Activated CD8-positive, alpha-beta T cell treated with anti-CD3 and anti-CD28 coated beads, Interleukin-2, amount 10 ng/mL, durations not matched to agents 7 days and 5 days (primary cell): ENCODE measurements at places on chromosomes 7 and 10. TPM values are rescaled to one million over a fixed set of nuclear protein-coding genes. Genes with fewer than 3 reads are reported as not detected.

Gene AASS
- 0.26 TPM for total RNA-seq

Gene BAMBI
- total RNA-seq: not detected

Gene HMX2
- total RNA-seq: not detected

Gene TMEM213
- not detected for total RNA-seq

Gene TDRD1
- not detected for total RNA-seq

Gene MOGAT3
- total RNA-seq: not detected

Gene NUTM2A
- total RNA-seq: 0.71 TPM

Gene PLAC9
- total RNA-seq: not detected

Gene LIPK
- total RNA-seq: not detected

Gene LIPM
- total RNA-seq: not detected

Gene CALHM1
- total RNA-seq: 1.8 TPM

GRCh38 chr10:5894403-5894802, 4.4 kb downstream of the FBH1 start:
- no peak for DNase-seq

- no peak for DNase-seq
These were observed 108.6 kb upstream of the KCNMA1 start for GRCh38 chr10:77746047-77746707.

GRCh38 chr7:101115215-101115614, 11.7 kb upstream of the SERPINE1 start:
- DNase-seq: no peak

GRCh38 chr10:117348236-117348635, 27.0 kb downstream of the PDZD8 start:
- no peak for DNase-seq

- peak; percentile 40 for DNase-seq
These were observed 66.2 kb downstream of the FAM241B start for GRCh38 chr10:69696073-69696731.

GRCh38 chr10:90769946-90770841, 87.6 kb downstream of the HTR7 start:
- no peak for DNase-seq

- no peak for DNase-seq
These were observed 201.1 kb downstream of the GLRX3 start for GRCh38 chr10:130337305-130337640.

- DNase-seq: no peak
These were observed 61.7 kb upstream of the NXPH1 start for GRCh38 chr7:8371742-8372141.

DNA sequence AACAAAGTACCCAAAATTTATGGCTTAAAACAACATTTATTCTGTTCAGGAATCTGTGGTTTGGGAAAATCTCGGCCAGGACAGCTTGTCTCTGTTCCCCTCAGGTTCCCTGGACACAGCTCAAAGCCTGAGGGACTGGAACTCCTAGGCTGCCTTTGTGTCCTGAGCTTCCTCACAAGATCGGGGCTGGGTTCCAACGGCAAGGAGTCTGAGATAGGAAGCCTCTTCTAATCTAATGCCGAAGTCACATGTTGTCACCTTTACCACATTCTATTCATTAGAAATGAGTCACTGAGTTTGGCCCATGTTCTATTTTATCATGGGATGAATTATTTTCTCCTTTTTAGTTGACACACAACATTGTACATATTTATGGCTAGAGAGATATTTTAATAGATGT, 80.5 kb downstream of the ANKRD26 start:
- no peak for DNase-seq

DNA sequence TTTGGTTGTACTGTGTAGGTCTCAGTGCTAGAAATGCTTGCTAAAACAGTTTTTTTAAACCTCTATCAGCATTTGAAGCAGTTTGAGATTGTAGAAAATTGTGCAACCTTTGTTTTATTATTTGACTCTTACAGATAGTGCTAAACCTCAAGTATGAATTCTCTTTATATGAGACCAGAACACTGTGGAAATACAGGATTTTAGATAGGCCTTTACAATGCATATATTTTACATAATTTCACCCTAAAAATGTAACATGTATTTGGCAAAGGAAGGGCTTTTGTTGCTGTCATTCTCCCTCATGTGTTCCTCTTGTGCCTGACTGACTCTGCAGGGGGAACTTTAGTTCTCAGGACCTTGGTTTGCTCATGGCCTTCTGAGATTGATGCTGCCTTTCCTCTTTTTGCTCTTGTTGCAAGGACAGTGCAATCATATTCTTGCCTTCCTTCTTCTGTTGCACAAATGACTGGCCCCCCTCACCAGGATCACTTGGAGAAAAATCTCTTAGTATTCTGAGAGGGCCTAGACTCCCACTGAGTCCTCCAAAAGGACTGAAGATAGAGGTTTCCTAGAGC, 188.7 kb downstream of the PPP1R9A start:
- DNase-seq: no peak

DNA sequence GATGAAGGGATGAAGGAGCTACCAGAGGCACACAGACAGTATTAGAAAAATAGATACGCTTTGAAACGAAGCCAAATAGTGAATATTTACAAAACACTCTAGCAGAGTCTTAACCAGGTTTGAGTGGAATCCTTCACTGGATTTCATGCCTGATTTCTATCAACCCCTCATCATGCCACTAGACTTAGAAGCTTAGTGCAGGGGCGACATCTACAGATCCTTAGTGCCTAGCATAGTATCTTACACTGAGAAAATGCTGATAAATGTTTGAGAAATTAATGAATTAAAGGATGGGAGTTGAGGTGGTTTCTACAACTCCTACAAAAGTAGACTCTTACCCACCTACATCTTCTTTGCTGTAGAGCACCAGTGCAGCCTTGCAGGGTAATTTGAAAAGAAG, 54.7 kb upstream of the CCNJ start:
- DNase-seq: no peak

- no peak for DNase-seq
These were observed 70.2 kb downstream of the SLC39A12 start for GRCh38 chr10:18021725-18022480.

GRCh38 chr10:93131986-93132385, 58.3 kb downstream of the CYP26A1 start:
- no peak for DNase-seq

DNA sequence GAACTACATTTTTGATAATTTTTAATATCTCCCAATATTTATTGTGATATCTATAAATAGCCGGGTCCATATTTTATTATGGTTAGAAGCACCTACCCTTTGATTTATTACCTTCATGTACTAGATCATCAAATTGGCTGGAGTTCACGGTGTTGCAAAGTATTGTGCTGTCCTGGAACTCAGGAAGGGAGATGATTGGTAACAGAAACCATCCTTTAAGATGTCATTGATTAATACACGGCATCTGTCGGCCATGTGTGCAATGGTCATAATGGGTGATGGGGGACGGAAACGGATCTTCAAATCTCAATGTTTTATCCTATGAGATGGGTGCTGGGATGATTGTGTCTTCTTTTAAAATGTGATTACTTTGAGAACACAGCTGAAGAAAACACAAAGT, 157.0 kb downstream of the NEBL start:
- no peak for DNase-seq

DNA sequence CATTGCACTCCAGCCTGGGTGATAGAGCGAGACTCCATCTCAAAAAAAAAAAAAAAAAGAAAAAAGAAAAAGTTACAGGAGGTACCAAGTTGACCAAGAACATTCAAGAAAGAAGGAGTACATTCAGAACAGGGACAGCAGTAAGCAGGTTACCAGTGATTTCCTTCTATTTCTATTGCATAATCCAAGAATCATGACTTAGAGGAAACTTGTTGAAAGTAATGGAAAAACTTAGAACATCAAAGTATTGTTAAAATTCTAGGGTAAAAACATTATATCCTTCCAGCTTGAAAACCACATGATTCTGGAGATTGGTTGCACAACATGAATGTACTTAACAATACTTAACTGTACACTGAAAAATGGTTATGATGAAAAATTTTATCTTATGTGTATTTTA, 25.2 kb downstream of the RAPGEF5 start:
- no peak for DNase-seq

GRCh38 chr7:74429153-74429747, 24.5 kb upstream of the GTF2IRD1 start:
- DNase-seq: no peak

DNA sequence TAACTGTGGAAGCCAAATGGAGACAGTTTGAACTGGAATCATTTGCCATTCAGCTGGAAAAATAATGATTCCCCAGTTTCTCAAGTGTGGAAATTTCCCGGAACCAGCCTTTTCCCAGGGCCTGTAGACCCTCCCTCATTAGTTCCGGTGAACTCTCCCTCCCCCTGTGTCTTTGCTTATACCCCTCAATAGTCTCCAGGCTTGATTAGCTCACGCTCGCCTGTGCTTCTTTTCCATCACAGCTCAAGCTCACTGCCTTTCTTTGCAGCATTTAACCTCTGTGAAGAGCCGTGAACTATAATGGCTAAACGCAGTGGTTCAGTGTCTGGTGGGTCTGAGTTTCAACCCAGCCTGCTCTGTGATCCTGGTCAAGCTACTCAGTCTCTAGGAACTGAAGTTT, 690.8 kb downstream of the INHBA start:
- no peak for DNase-seq

- DNase-seq: no peak
These were observed 3.3 kb upstream of the PRXL2A start for GRCh38 chr10:80405035-80405434.

DNA sequence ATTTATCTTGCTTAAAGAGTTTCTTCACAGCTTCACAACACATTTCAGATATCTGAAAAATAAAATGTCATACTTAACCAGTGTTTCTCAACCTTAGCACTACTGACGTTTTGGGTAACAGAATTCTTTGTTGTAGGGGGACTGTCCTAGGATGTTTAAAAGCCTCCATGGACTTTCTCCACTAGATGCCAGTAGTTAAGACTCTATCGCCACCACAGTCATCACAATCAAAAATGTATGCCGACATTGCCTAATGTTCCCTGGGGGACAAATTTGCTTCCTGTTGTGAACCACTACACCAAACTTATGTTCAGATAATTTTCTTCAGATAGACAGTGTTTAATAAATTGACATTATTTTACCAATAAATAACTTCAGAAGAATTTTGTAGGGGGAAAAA, 13.4 kb downstream of the NOC3L start:
- DNase-seq: no peak

GRCh38 chr7:114414156-114415063, at the start of gene FOXP2:
Gene FOXP2 (plus strand): TSS chr7:114414815. CDS start chr7:114426512, 11,697 bp downstream.
- DNase-seq: no peak

- no peak for DNase-seq
These were observed 302.6 kb upstream of the LYZL1 start for GRCh38 chr10:28986117-28986792.

- no peak for DNase-seq
These were observed 328.4 kb upstream of the NFE2L3 start for GRCh38 chr7:25823571-25823970.

DNA sequence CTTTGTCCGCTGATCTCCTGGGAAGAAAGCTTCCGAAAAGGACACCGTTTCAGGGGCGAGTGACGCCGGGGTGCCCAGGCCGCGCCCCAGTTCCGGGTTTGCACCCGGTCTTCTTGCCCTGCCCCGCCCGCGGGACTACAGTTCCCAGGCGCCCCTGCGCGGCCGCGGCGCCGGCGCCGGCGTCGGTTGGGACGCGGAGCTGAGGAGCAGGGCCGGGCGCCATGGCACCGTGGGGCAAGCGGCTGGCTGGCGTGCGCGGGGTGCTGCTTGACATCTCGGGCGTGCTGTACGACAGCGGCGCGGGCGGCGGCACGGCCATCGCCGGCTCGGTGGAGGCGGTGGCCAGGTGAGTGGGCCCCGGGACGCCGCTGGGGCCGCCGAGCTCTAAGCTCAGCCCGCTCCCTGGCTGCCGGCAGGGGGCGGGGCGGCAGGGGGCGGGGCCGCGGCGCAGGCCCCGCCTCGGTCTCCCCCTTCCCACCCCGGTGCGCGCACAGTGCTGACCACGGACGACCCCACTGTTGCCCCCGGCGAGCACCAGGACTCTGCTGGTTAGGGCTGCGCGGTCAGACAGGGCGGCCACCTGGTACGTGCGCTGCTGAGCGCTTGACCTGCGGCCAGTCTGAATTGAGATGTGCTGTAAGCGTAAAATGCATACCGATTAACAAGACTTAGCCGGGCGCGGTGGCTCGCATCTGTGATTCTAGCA, at the start of gene LHPP:
LHPP (plus strand) TSS at position 182 of the 706 bp plus-strand sequence; CDS start at position 222, 40 bp downstream.
- peak; percentile 91 for DNase-seq

GRCh38 chr7:45033931-45034290, 33.9 kb downstream of the CCM2 start:
- DNase-seq: no peak

- no peak for DNase-seq
These were observed at the start of gene MMD2 for GRCh38 chr7:4958477-4959301. Gene MMD2 (minus strand): TSS chr7:4959187. CDS start chr7:4959017, 170 bp downstream.
